ENCODE measurements at places on chromosomes 7 and 10. TPM values are rescaled to one million over a fixed set of nuclear protein-coding genes. Genes with fewer than 3 reads are reported as not detected.

CFAP43 gene
- 0.18 TPM for total RNA-seq

DNA sequence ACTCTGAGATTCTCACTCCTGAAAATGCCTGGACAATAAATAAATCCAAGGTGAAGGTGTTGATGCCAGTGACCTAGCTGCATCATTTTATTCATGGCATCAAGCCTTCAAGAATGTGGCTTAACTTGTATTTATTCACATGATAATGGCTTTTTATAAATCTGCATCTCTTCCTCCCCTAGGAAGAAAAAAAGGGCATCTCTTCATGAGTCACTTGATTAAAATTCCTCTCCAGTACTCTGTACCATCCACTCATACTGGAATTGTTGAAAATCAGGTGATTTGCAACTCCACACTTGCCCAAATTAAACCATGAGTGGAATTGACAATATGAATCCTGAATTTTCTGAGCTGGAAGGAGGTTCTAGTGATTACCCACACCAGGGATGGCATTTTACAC, 30.2 kb downstream of the PTPRE start:
- DNase-seq = no peak

DNA sequence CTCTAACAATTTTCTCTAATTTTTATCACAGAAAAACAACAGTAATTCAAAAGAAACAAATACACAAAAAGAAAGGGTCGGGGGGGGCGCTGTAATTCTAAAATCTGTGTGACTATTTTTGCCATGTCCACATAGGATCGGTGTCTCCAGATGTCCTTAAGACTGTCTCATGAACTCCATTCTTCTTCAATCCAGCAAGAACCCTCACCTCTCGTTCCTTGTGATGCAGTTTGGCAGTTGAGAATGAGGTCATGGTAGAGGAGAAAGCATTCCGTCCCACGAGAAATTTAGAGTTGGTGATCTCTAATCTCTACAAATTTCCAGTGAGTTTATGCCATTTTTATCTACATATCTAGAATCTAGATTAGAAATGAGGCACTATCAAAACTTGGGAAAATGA, 394.7 kb downstream of the TFEC start:
- DNase-seq = no peak

DNA sequence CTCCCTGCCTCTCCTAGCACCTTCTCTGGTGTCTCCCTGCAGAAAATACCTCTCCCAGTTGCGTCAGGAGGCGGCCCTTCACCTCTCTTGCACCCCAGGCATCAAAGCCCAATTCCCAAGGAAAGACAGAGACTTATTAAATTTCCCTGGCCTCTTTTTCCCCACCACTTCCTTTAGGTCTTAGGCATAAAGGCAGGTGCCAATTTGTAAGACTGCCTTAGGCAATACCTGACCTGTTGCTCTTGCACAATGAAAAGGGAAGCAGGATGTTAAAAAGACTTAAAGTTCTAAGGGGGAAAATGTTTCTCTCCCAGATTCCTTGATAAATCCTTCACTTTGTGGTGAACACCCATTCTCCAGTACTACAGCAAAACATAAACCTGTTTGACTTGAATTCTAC, 186.7 kb downstream of the SLC25A13 start:
- DNase-seq = no peak
